Cardiac fibroblast (primary cell): ENCODE measurements at places on chromosomes 6 and 20.
A peak's percentile ranks its signal among the peaks of the same experiment; 100 is the strongest.

DNA sequence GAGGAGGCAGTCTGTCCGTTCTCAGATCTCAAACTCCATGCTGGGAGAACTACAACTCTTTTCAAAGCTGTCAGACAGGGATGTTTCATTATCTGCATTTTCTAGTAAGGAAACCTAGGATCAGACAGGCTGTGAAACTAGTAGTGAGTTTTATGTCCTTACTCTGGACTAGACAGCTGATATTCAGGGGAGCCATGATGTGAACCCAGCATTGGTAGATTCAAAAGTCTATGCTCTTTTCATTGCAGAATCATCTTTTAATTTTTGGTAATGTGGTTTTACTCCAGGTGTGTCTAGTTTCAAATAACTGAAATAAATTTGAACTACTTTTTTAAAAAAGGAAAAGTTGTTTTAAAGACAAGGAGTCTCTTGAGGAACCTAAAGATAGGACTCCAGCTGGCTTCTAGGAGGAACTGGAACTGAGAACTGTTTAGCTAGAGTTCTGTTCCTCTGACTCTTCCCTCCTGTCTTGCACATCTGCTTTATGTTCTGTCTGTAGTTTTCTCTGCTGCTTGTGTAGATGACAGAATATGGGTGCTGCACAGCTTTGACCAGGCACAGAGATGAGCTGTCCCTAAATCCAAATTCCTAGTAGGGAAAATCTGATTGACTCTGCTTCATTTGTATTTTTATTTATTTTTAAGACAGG, 27.8 kb upstream of the RNF144B start:
- DNase-seq, result no peak

- no peak for DNase-seq
Observed at GRCh38 chr20:47377122-47377722, 20.7 kb upstream of the ZMYND8 start.

GRCh38 chr20:36574366-36575135, 1.2 kb downstream of the TGIF2 start:
- DNase-seq, result peak; percentile 62

GRCh38 chr6:105301756-105302616, 100.9 kb downstream of the PREP start:
- DNase-seq, result no peak

DNA sequence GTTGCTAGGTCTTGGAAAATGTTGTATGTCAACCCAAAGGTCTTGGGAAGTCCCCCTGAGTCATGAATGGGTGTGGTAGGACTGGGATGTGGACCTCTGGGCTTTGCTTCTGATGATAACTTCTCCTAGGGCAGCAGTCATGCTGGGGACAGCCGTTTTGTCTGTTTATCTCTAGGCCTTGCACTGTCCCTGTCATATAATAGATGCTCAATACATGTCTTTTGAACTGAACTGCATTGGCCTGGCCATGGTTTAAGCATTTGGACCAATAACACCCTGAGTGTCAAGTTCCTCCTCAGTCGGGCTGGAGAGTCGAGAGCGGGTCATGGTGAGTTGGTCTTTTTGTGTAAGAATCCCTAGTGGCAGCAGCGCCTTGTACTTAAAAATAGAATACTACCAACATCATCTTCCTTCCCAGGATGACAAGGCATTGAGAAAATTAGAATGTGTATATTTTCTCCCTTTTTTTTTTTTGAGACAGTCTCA, 43.1 kb downstream of the E2F3 start:
- peak; percentile 71 for DNase-seq
